NCI-H1436 treated with DMSO at 0.1 percent for 48 hours (cell line): ENCODE measurements at places on chromosomes 13 and 19.

DNA sequence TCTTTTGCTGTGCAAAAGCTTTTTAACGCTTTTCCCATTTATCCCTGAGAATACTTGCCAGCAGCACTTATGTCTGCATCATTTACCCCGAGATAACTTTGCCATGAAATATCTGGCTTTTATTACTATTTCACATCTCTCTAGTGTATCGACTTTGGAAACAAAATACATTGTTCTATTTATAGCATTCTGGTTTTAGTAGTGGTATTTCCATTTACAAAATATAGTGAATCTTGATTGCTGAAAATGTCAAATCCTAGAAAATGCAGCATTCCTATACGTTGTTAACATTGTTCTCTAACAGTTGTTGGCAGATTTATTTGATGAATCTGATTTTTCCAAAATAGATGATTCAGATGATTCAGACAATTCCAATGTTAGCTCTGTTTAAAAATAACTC is 189.3 kb upstream of the SPRY2 start:
- no peak for DNase-seq

GRCh38 chr13:45441633-45442032 is 23.1 kb upstream of the COG3 start:
- DNase-seq, result no peak

- no peak for DNase-seq
These were observed 3.0 kb downstream of the ZNF490 start for GRCh38 chr19:12607631-12608030.

DNA sequence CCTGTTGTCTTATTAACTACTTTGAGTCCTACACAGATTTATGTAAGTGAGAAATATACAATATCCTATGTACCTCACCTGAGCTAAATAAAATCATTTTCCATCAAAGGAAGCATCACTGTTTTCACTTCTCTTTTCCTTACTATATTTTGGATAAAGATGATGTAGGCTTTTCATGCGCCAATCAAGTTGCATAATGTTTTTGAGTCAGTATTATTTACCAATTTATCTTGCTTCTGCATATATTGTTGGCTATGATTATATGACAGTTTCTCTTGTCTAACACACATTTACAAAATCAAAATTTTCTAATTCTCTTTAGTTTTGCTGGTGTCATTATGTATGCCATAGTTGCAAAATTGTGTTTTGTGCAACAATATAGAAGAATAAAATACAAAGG is 67.9 kb upstream of the FRY start:
- DNase-seq, result no peak

- DNase-seq, result no peak
These were observed 1048.4 kb downstream of the SLITRK1 start for GRCh38 chr13:82833923-82834322.

GRCh38 chr13:73168226-73168952 is 109.6 kb downstream of the KLF5 start:
- DNase-seq, result no peak

DNA sequence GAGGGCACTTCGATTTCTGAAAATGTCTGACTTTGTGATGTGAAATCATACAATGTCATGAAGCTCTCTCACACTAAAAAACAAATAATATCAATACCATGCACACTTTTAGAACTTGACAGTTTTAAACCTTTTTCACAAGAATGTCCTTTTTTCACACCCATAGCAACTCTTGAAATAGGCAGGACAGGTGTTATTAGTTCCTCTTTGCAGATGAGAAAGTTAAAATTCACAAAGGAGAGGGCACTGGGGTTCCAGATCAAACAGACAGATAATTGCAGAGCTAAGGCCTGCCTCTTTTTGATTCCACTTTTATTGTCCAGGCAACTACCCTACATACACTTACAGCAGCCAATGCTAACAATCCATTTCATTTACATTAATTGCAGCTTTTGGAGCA is 142.8 kb downstream of the KLF12 start:
- DNase-seq, result no peak

- no peak for DNase-seq
These were observed 321.9 kb downstream of the FOXO1 start for GRCh38 chr13:40344270-40345148.

DNA sequence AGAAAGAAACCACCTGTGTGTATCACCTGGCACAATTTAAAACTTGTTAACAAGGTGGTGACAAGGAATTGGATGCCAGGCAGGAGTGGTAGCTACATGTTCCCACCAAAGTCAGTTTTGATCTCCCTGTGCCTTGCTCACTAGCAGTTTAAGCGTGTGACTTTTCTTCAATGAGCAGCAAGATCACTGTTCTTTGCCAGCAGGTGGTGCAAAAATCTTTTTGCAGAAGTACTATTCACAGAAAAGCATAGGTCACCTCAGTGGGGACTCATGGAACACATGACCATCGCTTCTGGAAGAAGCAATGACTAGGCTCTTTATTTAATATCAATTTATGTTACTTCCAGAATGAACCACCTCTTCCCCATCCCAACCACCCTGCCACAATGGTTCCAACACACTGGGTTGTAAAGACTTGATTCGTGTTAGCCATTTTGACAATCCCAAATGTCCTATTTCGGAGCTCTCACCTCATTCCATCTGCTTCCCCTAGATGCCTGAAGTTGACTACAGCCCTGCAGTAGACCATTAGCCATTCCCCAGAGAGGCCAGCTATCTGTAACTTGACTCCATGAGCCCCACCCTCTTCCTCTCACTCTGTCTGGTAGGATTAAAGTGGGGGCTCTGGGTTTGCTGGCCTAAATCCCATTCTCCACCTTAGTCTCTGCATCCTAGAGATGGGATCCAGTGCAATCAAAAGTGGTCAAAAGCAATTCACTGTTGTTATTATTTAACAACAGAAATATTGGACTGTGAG is 59.1 kb upstream of the TNFRSF19 start:
- no peak for DNase-seq

GRCh38 chr19:7969555-7969939 is 26.1 kb upstream of the TIMM44 start:
- no peak for DNase-seq

- no peak for DNase-seq
These were observed 86.4 kb downstream of the TSC22D1 start for GRCh38 chr13:44489751-44490150.

DNA sequence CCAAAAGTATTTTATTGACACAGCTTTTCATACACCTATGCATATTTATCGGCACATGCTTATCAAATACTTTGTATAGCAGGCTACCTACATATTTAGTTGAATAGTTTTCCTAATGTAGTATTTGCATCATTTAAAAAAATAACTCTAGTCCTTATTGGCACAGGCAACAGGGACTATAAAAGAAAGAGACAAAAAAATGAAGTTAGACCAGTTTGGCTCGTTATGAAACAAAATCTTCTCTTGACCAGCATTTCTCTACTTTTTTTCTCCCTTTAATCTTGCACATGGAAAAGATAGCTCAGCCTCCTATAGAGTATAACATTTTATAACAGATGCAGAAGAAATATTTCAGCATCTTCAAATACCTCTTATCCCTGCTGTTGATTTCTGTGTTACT is 794.8 kb upstream of the MIR17HG start:
- no peak for DNase-seq

DNA sequence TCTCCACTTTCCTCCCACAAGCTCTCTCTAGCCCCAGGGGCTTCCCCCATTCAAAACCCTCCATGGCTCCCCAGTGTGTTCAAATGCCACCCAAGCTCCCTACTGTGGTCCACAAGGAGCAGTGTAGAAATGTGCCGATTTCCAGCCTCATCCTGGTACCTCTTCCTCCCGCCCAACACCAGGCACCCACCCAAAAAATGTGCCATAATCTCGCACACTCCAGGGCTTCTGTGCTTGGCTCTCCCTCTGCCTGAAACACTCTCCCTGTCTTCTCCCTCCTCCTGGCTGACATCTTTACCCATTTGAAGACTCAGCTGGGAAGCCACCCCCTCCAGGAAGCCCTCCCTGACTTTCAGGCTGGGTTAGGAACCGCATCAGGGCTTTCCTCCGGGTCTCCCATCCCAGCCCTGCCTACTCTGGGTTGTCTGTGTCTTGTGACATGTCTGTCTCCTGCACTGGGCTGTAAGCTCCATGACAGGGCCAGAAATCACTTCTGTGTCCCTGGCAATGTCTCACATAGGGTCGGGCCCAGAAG is 16.6 kb upstream of the MEIS3 start:
- DNase-seq, result no peak

DNA sequence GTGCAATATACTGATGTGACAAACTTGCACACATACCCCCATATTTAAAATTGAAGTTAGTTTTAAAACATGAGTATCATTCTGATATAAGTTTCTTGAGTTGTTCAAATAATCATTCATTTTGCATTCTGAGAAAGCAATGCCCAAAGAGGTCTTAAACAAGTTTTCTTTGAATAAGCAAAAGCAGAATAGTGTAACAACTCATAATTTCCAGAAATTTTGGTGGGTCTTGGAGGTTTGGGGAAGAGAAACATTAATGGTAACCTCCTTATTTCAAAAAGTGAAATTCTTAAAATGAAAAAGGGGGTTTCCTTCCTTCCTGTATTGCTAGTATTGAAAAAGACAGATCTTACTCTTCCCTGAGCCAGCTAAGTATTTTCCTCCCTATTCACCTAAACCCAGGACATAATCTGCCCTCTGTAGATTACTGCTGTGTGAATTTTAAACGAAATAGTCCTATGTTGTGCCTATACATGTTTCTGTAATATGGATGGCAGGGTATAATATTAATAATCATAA is 30.4 kb downstream of the SLC25A15 start:
- no peak for DNase-seq

GRCh38 chr19:17378271-17378670 is 1.1 kb upstream of the PLVAP start:
- no peak for DNase-seq

- peak; percentile 97 for DNase-seq
These were observed at the start of the genes HSD11B1L and MICOS13 for GRCh38 chr19:5680437-5681368. Gene HSD11B1L (plus strand): TSS chr19:5681027. CDS start chr19:5684833, 3,806 bp downstream. Gene MICOS13 (minus strand): TSS chr19:5680516. CDS start chr19:5680486, 30 bp downstream.
